Hypothalamus (tissue), 51 donors: ENCODE measurements at places on chromosomes 2 and 18.

GRCh38 chr2:144826105-144826504 is 306.2 kb upstream of the ZEB2 start:
- no peak for DNase-seq

- DNase-seq = no peak
Measured at GRCh38 chr18:79572093-79572780, 107.4 kb upstream of the CTDP1 start.

- DNase-seq = no peak
Measured at GRCh38 chr18:78986018-78986481, 6.4 kb downstream of the SALL3 start.

- no peak for DNase-seq
Measured at GRCh38 chr2:112996635-112997034, 8.6 kb upstream of the IL36A start.

DNA sequence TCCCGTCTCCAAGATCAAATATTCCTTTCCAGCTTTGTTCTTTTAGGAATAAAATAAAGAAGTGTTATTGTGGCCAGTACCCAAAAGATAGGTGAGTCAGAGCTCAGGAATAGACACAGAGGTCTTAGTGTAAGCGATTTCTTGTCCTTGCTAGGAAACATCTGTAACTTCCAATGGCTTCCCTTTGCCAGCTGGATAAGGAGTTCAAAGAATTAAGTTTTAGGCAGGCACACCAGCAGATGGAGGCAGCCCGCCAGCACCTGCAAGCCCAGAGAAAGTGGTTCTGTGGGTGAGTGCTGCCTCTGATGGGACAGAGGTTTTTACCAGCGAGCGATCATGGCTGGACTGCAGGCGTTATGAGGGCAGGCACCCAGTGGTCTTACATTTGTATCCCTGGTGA is 125.4 kb downstream of the MGAT5 start:
- DNase-seq = no peak

GRCh38 chr2:19435815-19436214 is 77.4 kb upstream of the OSR1 start:
- DNase-seq = no peak

DNA sequence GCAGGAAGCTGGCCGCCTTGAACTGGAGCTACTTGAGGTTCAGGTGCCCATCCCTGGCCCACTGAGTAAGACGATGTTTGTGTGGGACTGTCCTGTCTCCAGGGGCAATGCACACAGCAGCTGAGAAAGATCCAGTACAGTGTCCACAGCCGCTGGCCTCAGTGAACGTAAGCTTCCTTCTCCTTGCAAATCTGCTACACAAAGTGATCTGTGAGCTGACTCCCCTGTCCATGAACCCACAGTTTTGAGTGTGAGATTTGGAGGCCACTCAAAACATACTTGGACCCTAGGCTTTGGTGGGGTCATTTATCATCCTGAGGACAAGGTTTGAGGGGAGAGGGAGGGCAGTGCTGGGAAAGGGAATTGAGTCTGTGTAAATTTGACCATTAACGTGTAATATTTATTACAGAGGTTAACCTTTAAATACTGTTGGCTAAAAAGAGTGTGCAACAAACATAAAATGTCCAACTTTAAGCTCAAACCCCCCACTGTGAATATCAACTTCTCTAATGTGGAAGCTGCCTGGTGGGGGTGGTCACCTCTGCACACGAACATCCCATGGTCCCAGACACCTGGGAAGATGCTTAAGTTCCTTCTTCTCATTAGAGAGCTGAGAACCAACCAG is 4.9 kb upstream of the CYS1 start:
- DNase-seq = no peak

DNA sequence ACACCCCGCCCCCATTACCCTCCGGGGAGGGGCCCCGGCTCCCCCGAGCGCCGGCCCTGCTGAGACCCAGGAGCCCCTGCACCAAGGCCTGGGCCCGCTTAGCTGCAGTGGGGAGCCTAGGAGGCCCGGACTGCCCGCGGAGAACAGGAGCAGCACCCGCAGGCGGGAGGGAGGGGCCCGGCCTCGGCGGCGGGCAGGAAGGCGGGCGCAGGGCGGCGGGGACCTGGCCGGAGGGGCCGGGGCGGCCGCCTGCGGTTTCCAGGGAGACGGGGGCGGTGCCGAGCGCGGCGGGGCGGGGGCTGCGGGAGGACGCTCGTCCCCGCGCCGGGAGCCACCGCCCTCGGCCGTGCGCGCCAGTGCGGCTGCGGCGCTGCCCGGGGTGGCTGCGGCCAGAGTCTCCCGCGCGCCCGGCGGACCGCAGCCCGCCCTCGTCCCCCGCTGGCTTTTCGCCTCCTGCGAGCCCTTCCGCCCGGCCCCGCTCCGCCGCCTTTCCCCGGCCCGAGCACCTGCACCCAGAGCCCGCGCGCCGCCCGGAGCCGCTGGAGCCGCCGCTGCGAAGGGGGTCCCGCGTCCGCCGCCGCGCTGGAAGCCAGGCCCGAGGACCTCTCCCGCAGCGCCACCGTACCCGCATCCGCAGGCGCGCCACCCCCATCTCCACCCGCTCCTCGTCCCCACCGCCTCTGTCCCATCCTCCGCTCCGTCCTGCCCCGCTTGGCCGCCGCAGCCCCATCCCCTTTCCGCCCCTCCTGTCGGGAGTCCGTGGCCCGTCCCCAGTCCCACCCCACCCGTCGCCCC is 17.2 kb downstream of the GPC1 start:
- DNase-seq = no peak

DNA sequence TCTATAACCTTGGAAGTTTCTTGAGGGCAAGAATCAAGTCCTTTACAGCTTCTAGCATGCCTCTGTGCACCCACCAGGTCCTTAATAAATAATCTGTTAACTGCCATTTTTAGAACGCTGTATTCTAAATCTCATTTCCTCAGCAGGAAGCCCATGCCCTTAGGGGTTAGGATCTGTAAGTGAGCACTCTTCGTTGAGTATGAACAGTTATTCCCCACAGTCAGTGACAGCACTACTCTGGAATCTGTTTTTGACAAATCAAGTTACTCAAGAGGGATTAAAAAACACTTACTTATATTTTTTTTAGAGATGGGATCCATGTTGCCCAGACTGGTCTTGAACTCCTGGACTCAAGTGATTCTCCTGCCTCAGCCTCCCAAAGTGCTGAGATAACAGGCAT is 14.6 kb downstream of the PAIP2B start:
- no peak for DNase-seq

DNA sequence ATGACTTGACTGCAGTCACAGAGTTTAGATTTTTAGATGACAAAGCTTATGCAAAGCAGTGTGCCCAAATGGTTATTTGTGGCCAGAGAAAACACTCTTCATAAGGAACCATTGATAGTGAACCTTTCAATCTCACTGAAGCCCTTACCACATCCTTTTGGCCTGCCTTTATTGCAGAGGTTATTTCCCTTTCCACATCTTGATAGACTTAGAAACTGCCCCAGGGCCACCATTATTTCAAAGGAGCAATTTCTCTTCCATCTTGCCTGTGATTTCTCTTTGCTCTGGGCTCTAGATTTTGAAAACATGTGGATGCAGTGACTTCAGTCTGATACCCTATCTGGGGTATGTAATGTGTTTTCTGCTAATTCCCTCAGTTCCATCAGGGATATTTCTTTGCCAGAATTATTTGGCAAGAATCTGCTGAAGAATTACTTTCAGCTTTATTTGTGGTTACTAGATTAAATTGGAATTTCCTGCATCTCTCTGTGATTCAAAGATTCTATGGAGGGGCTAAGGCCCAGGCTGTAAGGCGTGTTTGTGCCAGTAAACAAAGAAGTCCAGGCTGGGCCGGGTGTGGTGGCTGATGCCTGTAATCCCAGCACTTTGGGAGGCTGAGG is 51.0 kb downstream of the MOGAT1 start:
- no peak for DNase-seq

DNA sequence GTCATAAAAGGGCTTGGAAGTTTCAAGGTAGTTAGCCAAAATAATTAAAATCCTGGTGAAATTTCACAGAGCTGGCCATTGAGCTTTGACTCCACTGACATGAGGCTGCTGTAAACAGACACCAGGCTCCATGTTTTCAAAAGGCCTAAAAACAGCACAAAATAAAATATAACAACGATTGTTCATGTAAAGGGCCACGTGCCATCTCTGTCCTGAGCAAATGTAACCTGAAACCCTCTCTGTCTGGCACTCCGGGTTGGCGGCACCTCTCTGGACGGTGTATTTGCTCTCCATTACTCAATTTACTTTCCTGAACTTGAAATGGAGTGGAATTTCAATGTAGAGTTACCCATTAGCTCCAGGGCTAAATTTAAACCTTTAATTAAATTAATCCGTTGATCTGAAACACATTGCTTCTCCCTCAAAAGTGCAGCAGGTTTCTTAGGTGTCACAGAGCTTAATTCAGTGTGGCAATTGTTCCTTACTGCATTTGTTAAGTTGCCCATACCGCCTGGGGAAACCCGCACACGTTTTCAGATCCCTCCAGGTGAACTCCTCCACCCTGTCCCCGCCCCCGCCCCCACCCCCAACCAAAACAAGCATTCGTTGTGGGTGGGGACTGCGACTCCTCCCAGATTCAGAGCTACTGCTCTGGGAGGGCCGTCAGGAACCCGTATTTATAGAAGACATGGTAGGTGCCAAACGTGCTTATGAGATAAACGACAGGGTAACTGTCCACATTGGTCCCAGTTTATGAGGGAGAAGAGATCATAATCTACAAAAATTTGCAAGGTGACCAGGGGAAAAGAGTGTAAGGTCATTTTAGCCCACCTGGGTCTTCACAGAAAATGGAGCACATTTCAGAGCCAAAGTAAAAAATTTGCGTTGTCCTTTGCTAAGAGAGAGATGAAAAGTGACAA is 1.2 kb upstream of the CABLES1 start:
- DNase-seq = no peak

DNA sequence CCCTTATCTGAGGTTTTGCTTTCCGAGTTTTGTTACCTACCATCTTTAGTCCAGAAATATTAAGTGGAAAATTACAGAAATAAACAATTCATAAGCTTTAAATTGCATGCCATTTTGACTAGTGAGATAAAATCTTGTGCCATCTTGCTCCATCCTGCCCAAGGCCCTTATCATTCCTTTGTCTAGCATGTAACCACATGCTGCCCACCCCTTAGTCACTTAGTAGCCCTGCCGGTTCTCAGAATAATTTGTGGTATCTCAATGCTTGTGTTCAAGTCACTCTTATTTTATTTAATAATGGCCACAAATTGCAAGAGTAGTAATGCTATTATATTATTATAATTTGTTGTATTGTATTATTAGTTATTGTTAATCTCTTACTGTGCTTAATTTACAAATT is 36.8 kb upstream of the VPS54 start:
- no peak for DNase-seq

DNA sequence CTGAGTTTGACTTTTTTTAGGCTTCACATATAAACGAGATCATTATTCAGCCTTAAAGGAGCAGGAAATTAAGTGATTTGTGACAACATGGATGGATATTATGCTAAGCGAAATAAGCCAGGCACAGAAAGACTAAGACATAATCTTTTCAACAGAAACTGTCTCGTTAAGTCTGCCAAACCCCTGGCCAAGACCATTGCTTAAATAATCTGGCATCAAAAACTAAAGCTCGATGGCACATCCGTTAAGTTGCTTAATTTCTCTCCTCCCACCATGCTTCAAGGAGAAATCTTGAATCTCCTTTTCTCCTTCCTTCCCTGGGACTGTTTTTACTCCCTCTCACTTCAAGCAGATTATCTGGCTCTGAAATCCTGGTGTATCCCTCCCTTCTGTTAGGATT is 140.3 kb downstream of the GALNT14 start:
- DNase-seq = no peak

DNA sequence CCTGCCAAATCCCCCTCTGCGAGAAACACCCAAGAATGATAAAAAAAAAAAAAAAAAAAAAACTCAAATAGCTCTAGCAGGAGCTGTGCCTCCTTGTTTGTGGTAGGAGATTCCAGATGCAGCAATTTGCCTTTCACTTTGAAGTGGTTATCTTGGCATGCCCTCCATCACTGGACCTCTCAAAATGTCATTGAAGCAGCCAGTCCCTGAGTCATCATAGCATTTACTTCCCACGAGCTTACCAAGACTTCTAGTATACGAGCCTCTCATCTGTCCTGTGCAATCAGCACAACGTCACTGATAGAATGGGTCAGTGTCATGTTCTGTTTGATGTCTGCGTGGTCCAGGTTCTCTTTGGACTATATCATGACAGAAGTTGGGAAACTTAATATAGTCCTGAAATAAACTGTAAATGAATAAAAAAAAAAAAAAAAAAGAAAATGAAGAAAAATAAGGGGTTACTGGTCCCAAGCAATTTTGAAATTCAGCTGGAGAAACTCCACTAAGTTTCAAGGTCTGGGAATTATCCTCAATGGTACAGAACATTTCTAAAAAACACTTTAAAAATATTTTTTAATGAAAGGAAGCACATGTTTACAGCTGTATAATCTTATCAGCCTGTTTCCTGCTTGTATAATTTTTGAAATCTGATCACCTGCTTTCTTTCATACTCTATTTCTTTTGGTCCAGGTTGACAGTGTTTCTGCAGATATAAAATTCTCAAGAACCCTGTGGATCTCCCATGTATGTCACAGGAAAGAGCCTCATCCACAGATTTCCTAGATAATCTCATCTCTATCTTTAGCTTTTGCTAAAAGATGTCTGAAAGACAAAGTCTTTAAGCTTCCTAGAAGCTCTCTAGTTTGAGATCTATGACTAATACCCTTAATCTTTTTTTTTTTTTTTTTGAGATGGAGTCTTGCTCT is 74.1 kb upstream of the EHBP1 start:
- DNase-seq = no peak

DNA sequence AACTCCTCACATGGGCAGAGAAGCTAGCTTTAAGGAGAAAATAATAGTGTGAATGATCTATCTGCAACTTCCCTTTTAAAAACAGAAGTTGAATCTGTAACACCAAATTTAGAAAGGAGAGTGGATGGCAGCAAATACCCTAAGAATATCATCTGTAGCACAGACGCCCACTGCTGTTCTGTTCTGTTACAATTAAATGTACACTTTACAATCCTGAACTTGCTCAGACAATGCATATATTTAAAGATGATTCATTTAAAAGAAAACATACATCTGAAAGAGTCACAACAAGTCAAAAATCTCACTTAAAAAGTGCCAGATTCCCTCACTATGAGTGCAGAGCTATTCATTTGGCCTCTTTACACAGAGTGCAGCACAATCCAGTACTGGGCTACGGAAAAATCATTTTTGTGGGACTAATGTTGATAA is 8.0 kb upstream of the SERTAD2 start:
- DNase-seq = no peak
